ENCODE measurements at places on chromosomes 6 and 20.

DNA sequence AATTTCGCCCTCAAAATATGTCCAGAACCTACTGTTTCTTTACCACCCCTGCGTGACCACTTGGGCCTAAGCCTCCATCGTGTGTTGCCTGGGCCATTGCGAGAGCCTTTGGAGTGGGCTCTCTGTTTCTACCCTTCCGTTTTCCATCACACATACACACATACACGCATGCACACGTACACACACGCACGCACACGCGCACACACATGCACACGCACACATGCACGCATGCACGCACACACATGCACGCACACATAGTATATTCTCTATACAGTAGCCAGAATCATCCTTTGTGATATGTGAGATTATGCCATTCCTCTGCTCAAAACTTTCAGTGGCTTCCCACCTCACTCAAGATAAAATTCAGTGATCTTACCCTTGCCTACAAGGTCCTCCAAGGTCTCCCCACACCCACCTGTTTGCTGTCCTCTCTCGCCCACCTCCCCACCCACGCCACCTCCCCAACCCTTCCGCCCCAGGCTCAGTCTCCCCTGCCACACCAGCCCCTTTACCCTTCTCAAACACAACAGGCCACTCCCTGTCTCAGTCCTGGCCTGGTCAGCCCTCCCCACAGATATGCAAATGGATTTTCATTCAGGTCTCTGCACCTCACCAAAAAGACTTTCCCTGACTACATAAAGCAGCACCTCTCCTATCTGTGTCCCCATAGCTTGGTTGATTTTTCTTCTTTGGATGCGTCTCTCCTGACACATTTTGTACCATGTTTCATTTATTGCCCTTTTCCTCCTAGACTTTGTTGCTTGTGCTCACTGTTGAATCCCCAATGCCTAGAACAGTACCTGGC, 559.6 kb downstream of the CD83 start:
- no peak for DNase-seq

GRCh38 chr6:119148825-119149525, 70.5 kb upstream of the FAM184A start:
- DNase-seq = no peak

GRCh38 chr20:47125508-47125757, 230.8 kb downstream of the EYA2 start:
- no peak for DNase-seq

DNA sequence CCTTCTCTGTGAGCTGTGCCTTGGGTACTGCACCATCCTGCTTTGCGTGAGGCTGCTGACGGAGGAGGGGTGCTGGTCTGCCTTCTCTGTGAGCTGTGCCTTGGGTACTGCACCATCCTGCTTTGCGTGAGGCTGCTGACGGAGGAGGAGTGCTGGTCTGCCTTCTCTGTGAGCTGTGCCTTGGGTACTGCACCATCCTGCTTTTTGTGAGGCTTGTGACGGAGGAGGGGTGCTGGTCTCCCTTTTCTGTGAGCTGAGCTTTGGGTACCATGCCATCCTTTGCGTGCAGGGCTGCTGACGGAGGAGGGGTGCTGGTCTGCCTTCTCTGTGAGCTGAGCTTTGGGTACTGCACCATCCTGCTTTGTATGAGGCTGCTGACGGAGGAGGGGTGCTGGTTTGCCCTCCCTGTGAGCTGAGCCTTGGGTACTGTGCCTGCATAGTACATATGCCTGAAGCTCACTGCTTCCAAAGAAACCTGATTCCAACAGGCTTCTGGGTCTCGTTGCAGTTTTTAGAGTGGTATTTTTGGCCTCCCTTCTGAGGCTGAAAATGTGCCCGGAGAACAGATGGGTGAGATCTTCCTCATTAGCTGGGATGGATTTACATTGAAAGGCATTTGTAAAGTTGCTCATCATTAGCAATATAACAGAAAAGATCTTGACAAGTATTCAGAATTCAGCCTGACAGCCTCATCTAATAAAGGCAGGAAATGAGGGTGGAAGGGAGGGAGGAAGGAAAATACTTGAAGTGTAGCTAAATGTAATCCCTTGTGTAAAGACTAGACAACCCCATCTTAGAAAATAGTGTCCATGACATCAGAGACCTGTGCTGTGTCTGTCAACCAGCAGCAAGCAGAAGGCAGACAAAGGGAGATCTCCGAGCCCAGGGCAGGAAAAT, 46.8 kb upstream of the UNC93A start:
- DNase-seq = no peak

DNA sequence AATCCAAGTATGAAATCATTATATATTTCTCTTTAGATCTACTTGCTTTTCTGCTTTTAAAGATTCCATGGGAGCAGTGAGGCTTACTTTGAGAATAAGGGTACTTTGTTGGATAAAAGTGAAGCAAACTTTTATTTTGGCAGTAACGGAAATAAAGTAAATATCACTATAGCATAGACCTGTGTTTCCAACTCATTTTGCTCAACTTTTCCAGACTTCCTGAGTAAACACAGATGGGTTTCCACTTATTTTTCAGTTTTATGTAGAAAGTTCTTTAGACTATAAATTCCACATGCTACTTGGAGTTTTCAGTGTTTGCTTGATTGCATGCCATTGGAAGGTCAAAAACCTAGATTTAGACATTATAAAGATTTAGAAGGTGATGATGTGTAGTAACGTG, 6.2 kb downstream of the STX16 start:
- DNase-seq = no peak

GRCh38 chr6:75307364-75308004, 22.9 kb upstream of the TMEM30A start:
- DNase-seq = no peak

GRCh38 chr6:39173270-39173669, 56.0 kb downstream of the KCNK5 start:
- no peak for DNase-seq

DNA sequence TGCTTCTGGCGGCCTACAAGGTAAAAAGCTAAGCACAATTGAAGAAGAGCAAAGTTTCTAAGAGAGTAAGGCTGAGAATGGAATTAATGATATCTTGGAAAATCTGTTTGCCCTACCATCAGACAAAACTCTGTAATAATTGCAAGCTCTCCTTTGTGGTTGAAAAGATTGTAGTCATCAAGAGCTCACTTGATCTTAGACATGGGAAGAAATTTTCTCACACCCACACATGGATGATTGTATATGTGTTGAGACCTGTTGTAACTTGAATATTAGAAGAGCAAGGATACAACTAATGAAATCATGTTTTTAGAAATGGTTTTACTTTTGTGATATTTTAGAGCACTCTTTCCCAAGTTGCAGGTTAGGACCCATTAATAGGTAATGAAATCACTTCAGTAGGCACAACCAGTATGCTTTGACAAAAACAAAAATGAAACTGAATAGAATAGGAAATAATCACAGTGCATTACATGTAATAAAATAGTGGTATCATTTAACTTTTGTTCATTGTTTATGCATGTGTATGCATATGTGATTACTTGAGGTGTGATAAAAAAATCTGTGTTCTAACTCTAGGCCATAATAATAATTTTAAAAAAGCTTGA, 14.0 kb downstream of the DCBLD1 start:
- no peak for DNase-seq

DNA sequence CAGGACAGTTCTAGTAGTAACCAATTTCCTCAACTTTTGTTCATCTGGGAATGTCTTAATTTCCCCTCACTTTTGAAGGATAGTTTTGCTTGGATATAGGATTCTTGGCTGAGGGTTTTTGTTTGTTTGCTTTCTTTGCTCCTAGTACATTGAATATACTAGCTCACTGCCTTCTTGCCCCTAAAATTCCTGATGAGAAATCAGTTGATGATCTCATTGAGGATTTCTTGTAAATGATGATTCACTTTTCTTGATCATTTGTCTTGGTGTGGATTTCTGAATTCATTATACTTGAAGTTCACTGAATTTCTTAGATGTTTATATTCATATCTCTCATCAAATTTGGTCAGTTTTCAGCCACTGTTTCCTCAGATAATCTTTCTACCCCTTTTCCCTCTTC, 49.1 kb upstream of the PRDM1 start:
- DNase-seq = no peak

- no peak for DNase-seq
Observed at GRCh38 chr20:9180481-9181257, 111.8 kb downstream of the PLCB4 start.

DNA sequence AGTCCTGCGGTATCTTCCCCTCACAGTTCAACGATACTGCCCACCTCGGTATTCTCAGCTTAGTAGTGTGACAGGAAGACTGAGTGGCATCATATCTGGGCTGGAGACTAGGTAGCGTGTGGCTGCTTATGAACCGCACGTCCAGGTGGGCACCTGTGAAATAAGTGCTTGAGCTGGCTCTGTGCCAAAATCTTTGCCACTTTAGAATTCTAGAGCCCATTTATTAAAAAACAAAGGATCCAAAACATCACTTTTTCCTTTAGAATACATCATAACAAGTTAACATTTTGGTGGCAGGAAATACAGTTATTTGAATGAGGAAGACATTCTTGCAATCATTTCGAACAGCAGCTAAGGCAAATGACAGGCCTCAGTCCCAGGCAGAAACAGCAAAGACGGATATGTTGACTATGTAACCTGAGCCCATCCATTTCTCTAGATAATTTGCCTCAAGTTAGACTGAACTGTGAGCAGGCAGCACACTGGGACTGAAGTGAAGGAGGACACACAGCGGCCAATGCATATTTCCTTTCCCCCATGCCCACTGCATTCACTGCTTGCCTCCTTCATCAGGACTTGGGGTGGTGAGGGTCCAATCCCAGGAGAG, 136.6 kb downstream of the GMDS start:
- DNase-seq = no peak

DNA sequence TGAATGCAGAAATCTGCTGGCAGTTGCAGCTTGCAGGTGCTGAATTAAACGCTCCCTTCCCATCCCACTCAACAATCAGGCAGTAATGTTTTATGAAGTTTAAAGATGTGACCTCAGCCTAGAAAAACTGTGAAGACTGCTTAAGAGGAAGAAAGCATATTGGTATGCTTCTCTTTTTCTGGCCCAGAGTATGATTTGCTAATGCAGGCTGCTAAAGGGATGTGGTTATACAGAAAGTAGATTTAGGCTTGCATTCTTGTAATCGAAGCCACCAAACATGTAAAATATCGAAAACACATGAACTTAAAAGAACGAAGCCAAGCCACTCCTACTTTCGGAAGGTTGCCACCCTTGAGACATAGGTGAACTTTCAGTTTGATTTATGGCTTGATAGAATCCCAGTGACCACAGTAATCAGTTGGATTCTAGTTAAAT, 40.7 kb downstream of the MAP3K5 start:
- peak; percentile 32 for DNase-seq

DNA sequence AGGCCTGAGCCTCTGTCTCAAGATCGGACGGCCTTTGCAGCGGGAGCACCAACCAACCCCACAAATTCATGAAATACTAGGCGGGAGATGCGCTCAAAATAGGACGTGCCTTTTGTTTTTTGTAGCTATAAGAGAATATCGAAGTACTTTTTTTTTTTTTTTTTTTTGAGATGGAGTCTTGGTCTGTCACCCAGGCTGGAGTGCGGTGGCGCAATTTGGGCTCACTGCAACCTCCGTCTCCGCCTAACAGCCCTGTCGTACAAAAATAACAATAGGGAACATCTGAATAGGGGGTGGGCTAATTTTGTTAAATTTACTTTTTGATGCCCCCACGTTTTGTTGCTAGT, 5.9 kb upstream of the TUBB2A start:
- no peak for DNase-seq

GRCh38 chr20:11982289-11982954, 64.7 kb downstream of the BTBD3 start:
- DNase-seq = no peak

- no peak for DNase-seq
Observed at GRCh38 chr20:23138682-23139081, 52.6 kb upstream of the CD93 start.

All from KG1 (cell line).